Activated naive CD8-positive, alpha-beta T cell treated with anti-CD3 and anti-CD28 coated beads, Interleukin-2, amount 50 U/mL, for 16 hours (primary cell): ENCODE measurements at places on chromosomes 1 and 21.

- no peak for DNase-seq
These were observed 308.2 kb downstream of the DISC1 start for GRCh38 chr1:231934797-231935196.

DNA sequence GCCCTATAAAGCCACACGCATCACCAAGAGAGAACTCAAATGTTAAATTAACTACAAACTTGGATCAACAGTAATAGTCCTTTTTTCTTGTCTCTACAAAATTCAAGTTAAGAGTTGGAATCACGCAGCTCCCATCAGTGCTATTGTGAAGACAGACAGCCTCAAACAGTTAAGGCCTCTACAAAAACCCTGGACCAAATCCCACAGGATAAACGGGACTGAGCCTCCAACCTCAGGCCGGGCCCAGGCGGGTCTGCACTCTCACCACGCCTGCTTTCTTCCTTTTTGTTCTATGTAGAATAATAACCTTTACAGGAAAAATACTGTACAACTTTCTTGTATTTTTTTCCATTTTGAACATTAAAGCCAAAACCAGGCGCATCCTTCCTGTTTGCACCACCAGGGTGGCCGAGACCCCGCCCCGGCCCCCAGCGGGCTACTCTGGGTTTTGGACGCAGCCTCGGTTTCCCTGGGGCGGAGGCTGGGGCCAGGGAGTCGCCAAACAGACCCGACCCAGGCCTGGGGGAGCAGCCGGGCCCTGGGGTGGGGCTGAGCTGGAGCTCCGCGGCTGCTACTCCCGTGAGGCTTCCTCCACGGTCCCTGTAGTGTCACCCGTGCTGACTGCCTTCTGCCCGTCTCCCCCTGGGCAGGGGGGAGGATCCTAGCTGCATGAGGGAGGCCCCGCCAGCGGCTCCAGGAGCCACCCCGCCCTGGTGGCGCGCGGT is 158.4 kb downstream of the CASZ1 start:
- DNase-seq, result no peak

- DNase-seq, result no peak
These were observed 46.9 kb downstream of the KIRREL1 start for GRCh38 chr1:158040323-158040722.

DNA sequence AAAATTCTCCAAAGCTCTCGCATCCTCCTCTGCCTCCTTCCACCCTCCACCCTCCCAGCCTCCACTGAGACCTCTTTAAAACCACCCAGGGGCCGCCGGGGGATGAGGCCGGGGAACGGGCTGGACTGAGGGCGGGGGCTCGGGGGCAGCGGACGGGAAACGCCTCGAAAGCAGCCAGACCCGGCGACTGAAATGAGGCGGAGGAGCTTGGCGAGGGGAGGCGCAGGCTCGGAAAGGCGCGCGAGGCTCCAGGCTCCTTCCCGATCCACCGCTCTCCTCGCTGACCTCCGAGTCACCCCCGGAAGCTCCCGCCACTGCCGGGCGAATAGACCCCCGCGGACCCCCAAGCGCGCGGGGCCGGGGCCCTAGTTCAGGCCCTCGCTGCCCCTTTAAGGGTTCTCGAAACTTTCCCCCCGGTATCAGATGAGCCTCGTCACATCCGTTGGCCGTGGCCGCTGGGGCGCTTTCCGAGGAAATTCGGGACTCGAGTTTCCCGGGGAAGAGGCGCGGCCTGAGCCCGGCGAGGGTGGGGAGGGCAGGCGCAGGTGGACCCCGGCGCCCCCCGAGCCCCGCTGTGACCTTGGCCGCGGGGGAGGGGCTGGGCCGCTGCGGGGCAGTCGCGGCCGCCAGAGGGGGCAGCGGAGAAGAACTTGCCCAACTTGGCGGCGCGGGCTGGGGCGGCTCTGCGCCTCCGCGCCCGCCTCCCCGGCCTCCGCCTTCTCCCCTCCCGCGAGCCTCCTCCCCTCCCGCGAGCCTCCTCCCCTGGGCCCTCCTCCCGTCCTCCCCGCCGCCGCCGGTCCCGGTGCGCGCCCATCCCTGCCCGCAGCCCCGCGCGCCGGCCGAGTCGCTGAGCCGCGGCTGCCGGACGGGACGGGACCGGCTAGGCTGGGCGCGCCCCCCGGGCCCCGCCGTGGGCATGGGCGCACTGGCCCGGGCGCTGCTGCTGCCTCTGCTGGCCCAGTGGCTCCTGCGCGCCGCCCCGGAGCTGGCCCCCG is at the start of gene BACE2:
Gene BACE2, plus strand, starts transcription at position 813 of the 995 bp plus-strand sequence. Its CDS starts 104 bp downstream, at position 917.
- DNase-seq, result no peak

- no peak for DNase-seq
These were observed 57.0 kb upstream of the NEK2 start for GRCh38 chr1:211732293-211732980.

DNA sequence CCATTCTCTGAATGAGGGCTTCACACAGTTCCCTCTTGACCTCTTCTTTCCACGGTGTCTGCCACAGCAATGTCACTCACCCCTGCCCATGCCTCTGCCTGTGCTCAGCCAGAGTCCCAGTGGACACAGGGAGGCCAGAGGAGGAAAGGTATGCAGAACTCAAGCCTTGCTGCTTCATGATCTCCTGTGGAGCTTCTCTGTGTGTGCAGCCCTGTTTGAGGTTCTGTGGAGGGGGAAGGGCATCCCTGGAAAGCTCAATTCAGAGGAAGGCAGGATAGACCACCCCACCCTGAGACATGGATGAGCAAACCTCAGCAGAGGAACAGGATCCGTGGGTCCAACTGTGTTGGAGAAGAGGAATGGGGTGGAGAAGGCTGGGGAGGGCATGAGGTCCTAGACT is 2.0 kb downstream of the HCN3 start:
- DNase-seq, result no peak

- no peak for DNase-seq
These were observed 71.4 kb downstream of the USP1 start for GRCh38 chr1:62508187-62508758.

DNA sequence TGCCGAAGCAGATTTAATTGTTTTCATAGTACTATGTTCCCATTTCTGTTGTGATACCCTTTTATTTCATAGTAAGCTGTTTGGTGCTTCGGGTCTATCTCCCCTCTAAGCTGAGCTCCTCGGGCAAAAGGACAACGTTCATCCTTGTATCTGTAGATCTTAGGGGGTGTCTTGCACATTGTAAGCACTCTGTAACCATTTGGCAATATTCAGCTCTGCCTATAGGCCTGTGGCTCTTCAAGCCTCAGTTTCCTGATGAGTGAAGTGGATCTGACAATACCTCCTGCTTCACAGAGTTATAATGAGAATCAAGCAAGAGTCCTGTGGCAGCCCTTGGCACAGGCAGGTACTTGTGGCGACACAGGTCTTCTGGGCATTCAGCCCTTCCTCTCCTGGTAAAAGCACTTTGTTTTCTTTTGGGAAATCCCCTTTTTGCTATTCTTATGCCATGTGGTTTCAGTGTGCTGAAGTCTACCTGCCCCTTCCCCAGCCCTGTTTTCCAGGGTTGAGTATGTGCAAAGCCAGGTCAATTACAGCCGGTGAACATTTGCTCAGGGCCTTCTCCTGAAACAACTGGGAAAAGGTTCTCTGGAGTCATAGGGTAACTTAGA is 8.5 kb upstream of the EXO1 start:
- no peak for DNase-seq

- DNase-seq, result no peak
These were observed 54.9 kb downstream of the WDR64 start for GRCh38 chr1:241706967-241707366.

- no peak for DNase-seq
These were observed 71.1 kb upstream of the DIRAS3 start for GRCh38 chr1:68121536-68121935.

- no peak for DNase-seq
These were observed 173.2 kb upstream of the ATP1B1 start for GRCh38 chr1:168933141-168933805.
